ENCODE measurements at places on chromosomes 2 and 18.

- no peak for DNase-seq
These were observed 36.6 kb downstream of the LYPD6B start for GRCh38 chr2:149075105-149075504.

- DNase-seq: no peak
These were observed 225.3 kb upstream of the PXDN start for GRCh38 chr2:1969701-1970015.

DNA sequence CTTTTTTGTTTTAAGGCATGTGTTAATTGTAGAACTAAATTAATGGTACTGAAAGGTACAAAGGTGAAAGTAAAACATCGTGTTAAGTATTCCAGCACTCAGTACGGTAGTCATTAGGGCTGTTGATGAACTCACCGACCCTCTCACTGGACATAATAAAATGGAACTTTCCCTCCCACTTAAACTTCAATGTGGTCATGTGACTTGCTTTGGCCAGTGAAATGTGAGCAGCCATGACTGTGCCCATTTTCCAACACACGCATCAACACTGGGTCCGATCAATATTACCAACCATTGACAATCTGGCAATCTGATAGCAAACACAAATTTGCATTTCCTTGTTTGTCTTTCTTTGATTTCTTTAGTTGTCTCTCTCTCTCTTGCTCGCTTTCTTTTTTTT, 125.1 kb downstream of the SPP2 start:
- no peak for DNase-seq

GRCh38 chr2:178506524-178506923, 26.3 kb downstream of the PLEKHA3 start:
- no peak for DNase-seq

- DNase-seq: peak; percentile 14
These were observed 231.5 kb downstream of the ZEB2 start for GRCh38 chr2:144288438-144288837.

GRCh38 chr2:164569378-164569777, 51.9 kb downstream of the GRB14 start:
- DNase-seq: no peak

DNA sequence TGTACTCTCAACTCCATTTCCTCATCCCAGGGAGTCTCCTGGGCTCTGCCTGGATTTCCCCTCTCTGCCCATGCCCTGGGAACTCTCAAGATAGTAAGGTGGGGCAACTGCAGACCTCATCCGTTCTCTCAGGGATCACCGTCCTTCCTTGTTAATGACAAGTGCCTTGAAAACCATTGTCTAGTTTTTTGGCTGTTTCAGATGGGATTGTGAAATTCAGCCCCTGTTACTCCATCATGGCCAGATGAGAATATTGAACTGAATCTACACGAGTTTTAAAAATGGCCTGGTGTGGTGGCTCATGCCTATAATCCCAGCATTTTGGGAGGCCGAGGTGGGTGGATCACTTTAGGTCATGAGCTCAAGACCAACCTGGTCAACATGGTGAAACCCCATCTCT, 665 bp upstream of the HRH4 start:
- DNase-seq: no peak

DNA sequence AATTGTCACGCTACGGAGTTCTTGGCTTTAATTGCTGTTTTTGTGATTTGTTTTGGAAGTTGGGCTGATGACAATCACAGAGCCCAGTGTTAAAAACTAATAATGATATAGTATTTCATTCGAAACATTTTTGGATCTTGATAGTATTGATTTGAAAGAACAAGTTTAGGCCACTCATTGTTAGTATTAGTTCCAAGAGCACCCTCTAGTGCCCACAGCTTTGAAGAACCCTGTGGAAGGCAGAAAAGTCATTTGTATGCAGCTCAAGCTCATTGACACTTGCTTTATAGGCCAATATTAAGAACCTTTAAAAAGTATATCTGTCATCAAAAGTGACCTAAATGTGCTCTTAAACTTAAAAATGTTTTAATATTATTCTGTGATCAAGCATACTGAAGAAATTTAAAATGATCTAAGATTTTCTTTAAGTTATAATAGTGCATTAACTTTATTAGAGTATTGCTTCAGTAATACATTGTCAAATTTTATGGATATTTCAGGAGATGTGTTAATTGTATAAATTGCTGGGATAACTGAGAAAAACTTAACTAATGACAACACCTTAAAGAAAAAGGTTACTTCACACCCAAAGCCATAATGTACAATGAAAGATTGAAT, 191.0 kb downstream of the GRB14 start:
- peak; percentile 0 for DNase-seq

- DNase-seq: no peak
These were observed 644 bp upstream of the QPCT start for GRCh38 chr2:37343537-37344434.

DNA sequence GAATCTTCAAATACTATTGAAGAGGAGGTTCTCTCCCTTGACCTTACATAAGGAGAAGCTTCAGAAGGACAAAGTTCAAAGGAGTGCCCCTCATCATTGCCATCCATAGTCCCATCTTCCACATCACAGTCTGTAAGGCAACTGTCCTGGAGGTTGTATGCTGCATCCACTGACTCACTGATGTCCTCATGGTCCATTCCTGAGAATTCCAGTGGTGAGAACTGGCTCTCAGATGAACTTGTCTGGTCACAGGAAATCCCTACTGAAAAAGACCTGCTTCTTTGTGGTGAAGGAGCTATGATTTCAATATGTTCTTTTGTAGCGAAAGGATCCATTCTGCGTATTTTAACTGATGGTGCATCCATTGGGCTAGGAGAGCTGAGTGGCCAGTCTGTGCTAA, 52.2 kb downstream of the EIF2AK3 start:
- DNase-seq: peak; percentile 17

DNA sequence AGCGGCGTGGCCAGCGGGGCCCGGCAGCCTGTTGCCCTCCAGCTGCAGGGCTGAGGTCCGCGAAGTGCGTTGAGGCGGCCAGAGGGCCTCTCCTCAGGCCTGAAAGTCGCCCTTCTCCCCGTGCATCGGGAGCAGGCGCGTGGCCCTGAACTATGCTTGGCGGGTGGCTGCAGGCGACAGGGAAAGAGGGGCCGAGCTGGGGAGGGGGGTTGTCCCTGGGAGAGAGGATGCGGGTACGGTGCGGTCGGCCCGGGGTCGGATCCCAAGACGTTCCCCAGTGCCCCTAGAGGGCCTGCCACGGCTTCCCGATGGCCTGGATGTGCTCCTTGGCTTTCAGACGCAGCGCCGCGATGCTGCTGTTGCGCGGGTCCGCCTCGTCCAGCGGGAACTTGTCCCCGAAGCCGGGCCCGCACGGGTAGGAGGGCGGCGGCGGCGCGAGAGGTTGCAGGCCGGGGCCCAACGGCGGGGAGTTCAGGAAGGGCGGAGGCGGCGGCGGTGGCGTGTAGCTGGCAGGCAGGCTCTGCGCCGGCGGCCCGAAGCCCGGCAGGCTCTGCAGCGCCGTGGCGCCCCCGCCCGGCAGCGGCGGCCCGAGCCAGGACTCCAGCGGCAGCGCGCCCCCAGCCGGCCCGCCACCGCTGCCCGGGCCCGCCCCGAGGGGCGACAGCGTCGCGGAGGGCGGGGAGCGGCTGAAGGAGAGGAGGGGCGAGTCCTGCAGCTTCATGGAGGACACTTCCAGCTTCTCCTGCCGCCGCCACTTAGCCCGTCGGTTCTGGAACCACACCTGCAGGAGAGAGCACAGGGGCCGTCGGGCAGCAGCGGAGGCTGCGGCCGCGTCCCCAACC, 4.3 kb downstream of the RAX start:
- DNase-seq: no peak

GRCh38 chr18:44973282-44973681, 292.6 kb downstream of the SETBP1 start:
- no peak for DNase-seq

- DNase-seq: no peak
These were observed 133.0 kb upstream of the SLC14A2 start for GRCh38 chr18:45482286-45482685.

DNA sequence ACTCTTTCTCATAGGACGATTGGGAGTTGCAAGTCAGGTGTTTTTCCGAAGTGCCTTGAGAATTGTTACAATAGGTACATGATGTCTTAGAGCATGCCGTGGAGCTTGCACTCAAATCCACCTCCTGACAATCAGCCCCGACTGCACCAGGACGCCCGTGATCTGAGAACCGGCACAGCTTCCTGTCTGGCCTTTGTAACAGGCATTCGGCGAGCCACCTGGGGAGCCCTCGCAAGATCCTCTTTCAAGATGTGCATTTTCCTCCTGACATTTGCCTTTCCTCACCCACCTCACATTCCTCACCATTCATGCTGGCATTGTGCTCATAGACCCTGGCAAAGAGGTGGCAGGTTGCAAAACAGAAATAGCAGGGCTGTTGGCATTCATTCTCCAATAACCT, 427.3 kb downstream of the GALR1 start:
- DNase-seq: no peak

Measured in AG04449 (cell line).